Astrocyte of the hippocampus (primary cell): ENCODE measurements at places on chromosomes 7 and 10.

DNA sequence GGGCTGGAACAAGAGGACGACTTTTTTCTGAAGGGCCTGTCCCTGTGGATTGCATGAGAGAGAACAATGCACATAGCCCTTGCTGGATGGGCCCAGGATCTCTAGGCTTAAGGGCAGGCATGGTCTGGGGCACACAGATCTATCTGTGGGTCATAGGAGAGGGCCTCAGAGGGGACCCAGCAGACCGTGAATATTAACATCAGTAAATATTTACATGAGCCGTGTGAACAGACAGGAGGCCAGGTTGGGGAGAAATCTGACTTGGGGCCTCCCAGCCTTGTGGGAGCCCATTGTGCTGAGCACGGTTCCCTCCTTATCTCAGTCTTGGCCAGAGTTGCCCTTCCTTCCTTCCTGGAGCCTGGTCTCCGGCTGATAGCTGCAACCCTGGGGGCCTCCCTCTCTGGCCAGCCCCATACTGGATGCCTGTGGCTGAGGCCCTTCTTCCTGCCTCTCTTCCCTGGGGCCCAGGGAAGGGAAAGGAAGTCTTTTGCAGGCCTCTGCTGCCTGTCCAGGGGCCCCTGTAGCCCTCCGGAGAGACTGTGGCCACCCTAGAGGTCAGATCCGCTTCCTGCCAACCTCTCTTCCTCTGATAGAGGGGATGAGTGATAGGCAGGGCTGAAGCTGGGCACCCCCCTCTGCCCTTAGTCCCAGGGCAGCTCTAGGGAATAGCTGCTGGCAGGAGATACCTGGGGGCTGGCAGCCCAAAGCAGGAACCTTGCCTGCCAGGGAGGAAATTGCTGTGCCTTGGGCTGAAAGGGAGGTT is 44.5 kb upstream of the TRIM8 start:
- DNase-seq, result no peak

- DNase-seq, result no peak
Observed at GRCh38 chr10:86372119-86372783, 5.7 kb upstream of the GRID1 start.

GRCh38 chr10:1107679-1108078 is 51.5 kb downstream of the WDR37 start:
- DNase-seq, result no peak

DNA sequence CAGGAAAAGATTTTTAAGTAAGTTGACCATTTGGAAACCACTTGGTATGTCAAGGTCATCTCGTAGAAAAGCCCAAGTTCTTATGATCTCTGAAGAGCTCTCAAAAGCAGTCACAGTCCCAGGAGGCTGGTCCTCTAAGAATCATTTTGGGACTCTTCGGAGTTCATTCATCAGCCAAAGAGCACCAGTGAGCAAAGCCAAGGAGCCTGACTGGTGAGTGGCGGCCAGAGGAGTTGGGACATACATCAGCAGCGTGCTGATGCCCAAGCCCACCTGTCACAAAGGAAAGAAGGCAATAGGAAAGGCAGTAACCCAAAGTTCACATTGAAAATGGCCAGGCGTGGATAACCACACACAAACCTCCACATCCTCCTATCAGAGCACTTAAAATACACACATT is 17.5 kb downstream of the COX15 start:
- no peak for DNase-seq

DNA sequence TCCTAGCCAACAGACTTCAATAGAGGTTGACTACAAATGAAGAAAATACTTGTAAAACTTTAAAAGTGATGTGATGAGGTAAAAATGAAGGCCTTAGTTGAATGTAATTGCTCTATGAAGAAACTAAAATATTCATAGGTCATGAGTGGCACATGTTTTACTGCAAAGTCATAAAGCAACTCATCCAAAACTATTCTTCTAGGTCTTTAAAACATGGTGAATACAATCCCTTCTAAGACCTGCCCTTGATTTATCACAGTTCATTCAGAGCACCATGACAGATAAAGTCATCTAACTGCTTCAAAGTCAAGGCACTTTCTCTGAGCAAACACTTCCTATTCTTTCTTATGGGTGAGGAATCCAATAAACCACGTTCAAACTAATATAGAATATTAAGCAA is 713.5 kb downstream of the SORCS1 start:
- DNase-seq, result no peak

DNA sequence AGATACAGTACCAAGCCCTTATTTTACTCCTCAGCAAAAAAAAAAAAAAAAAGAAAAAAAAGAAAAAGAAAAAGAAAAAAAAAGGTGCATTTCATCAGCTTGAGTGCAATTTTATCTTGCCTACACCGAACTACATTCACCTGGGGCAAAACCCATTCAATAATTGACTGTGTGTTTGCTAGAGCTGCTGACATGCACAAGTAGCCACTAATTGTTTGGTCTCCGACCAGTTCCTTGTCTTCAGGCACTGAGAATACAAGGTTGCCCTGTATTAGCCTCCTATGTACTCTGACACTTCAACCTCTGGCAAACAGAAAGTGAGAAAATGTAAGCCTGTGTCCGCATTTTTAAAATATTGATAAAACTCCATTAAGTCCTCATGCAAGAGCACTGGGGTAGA is 1579.4 kb upstream of the LRRTM3 start:
- DNase-seq, result no peak

- DNase-seq, result no peak
Observed at GRCh38 chr7:1141651-1142050, 18.3 kb downstream of the ZFAND2A start.

DNA sequence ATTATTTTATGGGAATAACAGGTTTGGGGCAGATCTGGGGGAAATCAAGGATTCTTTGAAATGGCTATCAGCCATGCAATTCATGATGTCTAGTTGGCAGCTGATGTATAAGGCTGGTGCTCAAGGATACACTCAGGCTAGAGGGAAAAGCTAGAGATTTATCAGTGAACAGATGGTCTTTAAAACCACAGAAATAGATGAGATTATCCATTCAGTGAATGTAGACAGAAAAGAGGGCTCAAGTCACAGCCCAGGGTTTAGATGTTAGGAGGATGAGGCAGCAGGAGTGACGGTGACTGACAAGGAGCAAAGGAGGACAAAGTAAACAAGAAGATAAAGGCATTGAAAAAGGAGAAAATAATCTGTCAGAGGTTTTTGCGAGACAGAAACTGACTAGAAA is 238.7 kb downstream of the CDK14 start:
- DNase-seq, result no peak

- DNase-seq, result peak; percentile 74
Observed at GRCh38 chr7:77427996-77428603, 12.0 kb upstream of the GSAP start.

DNA sequence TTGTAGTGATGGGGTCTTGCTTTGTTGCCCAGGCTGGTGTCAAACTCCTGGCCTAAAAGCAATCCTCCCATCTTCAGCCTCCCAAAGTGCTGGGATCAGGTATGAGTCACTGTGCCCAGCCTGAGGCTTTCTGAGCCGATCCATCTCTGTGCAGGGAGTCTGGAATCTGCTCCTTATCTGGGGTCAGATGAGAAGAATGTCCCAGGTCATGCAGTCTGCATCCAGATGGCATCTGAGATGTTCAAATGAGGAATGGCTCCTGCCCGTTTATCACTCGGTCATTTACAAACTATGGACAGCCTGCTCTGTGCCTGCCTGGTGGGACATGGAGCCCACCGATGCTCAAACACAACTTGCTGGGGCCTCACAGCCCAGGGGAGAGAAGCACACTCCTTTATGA is 11.1 kb upstream of the SLC18A3 start:
- no peak for DNase-seq

DNA sequence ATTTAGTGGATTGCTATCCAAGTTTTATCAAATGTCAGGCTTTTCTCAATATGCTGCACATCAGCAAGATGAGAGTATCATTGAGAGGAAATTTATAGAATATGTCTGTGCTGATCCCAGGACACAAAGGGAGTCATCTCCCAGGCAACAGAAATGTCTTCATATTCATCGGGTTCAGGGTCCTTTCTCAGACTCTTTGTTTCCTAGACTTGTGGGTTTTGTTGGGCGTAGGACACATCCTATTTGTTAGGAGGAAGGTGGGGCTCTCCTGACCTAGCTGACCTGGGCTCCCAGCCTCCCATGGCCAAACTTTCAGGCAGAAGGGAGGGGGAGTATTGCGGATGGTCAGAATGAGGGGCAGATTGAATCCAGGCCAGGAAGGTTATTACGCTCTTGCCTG is 22.9 kb upstream of the NPS start:
- DNase-seq, result no peak

DNA sequence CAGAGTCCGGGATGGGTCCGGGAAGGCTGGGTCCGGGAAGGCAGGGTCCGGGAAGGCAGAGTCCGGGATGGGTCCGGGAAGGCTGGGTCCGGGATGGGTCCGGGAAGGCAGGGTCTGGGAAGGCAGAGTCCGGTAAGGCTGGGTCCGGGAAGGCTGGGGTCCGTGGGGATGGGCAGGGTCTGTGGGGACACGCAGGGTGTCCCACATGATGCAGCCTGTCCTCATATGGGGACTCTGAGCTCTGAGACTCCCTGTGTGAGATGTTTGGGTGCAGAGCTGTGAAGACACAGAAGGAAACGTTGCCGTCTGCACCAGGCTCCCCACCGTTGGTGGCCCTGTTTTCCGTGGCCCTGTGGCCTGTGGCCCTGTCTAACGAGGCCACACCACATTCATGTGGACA is 45.7 kb upstream of the ADGRA1 start:
- DNase-seq, result no peak

DNA sequence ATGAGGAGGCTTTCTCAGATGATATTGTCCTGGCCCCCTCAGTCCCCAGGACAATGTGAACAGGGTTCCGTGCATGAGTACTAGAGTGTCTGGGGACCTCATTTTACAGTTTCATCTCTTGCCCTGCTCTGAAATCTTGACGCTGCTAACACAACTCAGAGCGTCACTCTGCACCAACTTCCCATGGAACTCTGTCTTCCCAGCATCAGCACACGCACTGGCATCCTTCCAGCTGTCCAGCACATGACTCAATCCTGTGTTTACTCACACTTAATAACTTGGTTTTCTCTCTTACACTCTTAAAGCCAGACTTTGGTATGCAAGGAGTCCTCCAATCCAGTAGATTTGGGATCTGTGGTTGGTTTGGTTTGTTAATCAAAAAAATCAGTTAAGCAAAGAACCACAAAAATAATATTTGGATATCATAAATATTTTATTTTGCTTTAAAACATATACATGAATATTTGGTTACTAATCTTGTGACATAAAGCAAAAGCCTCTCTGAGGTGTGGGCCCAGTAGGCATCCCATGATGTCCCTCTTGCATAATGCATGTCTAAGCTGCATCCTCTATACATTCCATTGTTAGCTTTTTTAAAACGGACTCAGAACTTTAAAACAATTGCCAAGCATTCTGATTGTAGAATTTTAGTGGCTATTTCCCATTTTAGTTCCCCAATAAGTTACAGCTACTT is 131.0 kb downstream of the CXCL12 start:
- peak; percentile 82 for DNase-seq

GRCh38 chr7:28202222-28202621 is 21.6 kb upstream of the JAZF1 start:
- DNase-seq, result no peak

DNA sequence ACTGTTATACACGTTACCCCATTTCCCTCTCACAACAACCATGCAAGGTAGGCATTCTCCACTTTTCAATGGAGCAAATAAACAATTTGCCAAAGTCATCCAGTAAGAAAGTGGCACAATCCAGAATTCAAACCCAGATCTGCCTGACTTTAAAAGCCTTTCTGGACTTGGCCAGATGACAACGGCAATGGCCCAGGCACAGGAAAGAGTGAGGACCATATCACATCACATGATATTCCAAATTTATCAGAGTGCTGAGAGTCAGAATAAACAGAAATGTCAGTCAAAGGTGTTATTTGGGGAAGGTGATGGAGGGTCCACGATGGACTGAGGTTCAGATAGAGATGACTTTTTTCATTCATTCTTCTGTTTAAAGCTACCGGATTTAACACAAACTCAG is 48.0 kb downstream of the CALD1 start:
- no peak for DNase-seq

DNA sequence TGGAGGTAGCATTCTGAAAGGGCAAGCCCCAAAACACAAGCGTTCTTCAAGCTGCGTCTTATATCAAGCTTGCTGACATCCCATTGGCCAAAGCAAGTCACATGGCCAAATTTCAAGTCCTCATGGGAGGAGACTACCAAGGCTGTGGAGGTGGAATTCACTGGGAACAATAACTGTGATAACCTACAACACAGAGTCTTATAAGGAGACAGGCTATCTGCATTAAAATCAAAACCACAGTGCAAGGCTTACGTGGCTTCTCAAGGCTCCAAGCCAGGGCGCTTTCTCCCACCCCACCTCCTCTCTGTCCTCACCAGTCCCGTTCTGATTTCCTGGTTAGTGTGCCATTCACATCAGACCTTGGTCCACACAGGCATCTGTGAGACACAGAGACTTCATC is 39.4 kb downstream of the ADRB1 start:
- no peak for DNase-seq

GRCh38 chr7:124029396-124030188 is 3.3 kb downstream of the TMEM229A start:
- DNase-seq, result no peak

GRCh38 chr10:90718182-90718581 is 139.7 kb downstream of the HTR7 start:
- peak; percentile 20 for DNase-seq
